ENCODE measurements at places on chromosomes 2 and 18.

DNA sequence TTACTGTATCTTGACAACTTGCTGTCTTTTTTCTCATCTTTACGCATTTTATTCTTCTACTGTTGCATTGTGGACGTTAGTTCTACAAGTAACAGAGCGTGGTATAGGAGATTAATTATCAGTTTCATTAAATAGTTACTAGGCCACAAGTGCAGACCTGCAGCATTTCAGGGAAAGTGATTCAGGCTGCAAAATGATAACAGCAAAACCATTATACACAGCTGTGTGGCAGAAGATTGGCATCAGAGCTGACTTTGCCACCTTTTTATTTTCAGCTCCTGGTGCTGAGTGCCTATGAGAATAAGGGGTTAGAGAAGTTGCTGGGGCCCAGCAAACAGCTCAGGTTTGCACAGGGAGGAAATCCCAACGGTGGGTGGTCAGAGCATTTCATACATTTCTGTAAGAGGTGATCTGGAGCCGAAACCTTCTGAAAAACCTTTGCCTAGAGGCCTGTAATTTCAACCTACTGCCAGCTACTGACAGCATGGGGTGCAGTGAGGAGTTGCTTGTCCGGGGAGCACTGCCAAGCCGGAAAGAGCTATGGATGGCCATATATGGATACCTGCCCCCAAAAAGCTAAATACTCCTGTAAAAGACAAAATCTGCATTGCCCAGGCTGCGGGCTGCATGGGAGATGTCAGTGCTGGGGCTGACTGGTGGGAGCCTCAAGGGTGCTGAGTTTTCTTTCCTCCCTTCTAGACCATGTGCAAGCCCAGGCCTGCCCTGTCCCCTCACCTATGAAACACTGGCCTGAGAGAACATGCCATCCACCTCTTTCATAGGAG is 2.7 kb upstream of the CCBE1 start:
- no peak for DNase-seq

GRCh38 chr2:11387843-11388242 is 43.4 kb upstream of the ROCK2 start:
- DNase-seq, result no peak

GRCh38 chr2:240974771-240975572 is 23.4 kb upstream of the SNED1 start:
- peak; percentile 47 for DNase-seq

DNA sequence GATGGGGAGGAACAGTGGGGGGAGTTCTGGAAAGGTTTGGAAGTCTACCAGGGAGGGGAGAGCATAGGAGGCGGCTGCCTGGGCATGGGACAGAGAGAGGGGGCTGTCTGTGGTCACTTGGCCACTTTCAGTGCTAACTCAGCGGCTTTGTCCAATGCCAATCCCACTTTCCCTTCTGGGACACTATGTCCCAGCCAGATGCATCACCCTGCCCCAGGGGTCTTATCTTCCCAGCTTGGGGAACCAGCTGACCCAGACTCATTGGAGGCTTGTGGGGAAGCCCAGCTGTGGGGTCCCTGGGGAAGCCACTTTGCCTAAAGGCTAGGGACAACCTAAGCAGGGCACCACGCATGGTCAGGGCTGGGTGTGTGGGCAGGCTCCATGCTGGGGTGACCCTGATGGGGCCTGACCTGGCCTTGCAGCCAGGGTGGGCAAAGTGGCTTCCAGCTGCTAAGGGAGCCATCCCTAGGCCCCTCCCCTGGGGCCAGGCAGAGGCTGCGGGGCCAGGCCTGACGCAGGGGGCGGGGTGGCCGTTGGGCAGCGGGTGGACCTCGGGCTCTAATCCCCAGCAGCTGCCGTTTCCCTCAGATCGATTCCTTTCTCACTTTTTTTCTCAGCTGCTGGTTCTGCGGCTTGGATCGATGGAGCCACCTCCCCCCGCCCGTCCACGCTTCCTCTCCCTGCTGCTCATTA is 1.6 kb upstream of the ASIC4 start:
- no peak for DNase-seq

GRCh38 chr2:238971318-238972145 is 123.6 kb downstream of the TWIST2 start:
- DNase-seq, result no peak

DNA sequence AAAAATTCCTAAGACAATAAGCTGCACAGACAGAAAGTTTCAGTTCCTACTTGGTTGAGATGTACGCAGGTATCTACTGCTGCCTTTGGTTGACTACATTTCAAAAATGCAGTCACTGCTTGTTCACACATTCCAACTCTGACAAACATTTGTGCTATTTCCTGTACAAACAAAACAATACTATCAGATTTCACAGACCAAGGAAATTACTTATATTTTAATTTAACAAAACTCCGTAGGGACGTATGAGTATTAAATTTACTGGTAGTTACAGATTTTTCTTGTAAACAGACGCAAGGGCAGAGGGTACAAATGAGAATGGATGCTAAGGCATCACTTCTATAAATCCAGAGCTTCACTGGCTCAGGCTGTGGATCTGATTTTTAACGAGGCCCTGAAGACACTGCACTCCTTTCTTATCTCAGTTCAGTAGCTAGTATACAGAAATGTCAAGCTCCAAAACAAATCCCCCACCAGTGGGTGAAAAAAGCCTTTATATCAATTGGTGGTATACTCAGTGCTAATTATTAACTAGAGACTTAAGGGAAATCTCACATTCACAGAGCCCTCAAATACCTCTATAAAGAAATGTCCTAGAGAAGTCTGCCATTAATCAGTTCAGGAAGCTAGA is 31.7 kb upstream of the TTC32 start:
- DNase-seq, result no peak

- no peak for DNase-seq
Measured at GRCh38 chr2:120262150-120262549, 9.5 kb downstream of the RALB start.

- DNase-seq, result no peak
Measured at GRCh38 chr2:129248198-129248597, 731.3 kb upstream of the RAB6C start.

DNA sequence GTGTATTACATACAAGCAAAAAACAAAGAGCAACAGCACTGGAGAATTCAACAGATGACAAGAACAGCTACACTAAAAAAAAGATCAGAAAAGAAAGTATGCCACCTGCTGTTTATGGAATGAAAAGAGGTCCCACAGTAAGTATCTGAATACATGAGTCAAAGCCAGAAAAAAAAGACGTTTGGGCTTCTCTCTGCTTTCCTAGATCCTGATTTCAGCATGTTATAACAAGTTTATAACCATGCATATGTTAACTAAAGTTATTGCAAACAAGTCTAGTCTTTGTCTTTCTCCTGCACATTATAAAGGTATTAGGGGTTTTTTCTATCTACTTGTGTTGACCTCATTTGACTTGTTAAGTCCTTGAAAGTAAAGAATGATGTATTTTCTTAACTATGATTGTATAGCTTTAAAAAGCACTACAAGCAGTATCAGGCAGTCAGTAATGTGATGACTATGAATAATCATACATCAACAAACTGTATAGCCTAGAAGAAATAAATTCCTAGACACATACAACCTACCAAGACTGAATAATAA is 108.5 kb upstream of the COL5A2 start:
- no peak for DNase-seq

- no peak for DNase-seq
Measured at GRCh38 chr2:236170590-236171165, 2.5 kb upstream of the GBX2 start.

- no peak for DNase-seq
Measured at GRCh38 chr2:17543848-17544247, 3.4 kb downstream of the VSNL1 start.

- no peak for DNase-seq
Measured at GRCh38 chr18:51897884-51898283, 442.1 kb upstream of the DCC start.

DNA sequence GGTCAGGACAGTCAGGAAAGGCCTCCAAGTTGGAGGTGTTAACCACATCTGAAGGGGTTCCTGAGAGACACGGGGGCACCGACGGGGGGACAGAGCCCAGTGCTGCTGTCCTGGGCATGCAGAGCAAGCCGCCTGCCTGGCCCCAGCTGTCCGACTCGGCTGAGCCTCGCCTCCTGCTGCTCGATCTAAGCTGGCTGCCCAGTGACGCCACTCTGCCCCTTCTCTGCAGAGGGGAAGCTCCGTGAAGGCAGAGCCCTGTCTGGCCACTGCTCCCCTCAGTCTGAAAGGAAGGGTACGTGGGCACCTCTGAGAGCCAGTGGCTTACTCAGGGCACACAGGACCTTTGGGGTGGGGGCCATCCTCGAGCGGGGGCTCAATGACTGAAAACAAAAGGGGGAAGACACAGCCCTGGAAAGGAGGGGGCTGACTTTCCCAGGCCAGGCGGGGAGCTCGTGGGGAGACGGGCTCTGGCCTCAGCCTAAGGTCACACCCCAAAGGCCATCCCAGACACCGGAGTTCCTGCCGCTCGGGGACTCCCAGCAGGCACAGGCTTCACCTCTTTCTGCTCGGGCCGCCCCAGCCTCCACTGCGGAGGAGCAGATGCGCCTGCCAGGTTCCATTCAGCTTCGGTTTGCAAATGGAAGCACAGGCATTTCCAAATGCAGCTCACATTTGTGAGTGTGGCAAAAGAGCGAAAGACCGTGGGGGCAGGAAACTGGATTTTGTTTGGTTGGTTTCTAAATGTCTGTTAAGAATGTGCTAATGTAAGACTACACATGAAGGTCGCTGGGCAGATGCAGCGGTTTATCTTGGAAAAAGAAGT is 136.9 kb downstream of the HDAC4 start:
- no peak for DNase-seq

DNA sequence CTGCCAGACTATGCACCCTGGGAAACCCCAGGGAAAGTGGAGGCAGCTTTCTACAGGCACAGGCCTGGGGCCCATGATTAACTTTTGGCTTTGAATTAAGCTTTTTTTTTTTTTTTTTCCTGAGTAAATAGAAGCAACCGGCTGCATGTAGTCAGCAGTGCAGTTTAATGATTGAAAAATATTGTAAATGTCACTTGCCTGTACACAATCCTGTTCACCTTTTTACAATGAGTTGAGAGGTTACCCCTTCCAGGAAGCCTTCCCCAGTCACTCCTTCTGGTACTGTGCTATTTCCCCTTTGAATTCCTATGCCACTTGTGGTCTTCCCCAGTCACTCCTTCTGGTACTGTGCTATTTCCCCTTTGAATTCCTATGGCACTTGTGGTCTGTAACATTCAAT is 475.6 kb downstream of the TDRD15 start:
- DNase-seq, result no peak

DNA sequence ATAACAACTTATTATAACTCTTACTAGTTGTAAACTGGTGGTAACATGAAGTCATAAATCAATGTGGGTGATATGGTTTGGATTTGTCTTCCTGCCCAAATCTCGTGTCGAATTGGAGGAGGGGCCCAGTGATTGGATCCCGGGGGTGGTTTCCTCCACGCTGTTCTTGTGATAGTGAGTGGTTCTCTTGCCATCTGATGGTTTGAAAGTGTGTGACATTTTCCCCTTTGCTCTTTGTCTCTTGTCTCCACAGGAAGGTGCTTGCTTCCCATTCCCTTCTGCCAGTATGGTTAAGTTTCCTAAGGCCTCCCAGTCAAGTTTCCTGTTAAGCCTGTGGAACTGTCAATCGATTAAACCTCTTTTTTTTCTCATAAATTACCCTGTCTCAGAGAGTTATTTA is 321.6 kb downstream of the DSEL start:
- no peak for DNase-seq

- DNase-seq, result peak; percentile 41
Measured at GRCh38 chr2:230202430-230203109, 17.2 kb downstream of the SP110 start.

- DNase-seq, result no peak
Measured at GRCh38 chr2:126864861-126865260, 33.8 kb upstream of the TEX51 start.

DNA sequence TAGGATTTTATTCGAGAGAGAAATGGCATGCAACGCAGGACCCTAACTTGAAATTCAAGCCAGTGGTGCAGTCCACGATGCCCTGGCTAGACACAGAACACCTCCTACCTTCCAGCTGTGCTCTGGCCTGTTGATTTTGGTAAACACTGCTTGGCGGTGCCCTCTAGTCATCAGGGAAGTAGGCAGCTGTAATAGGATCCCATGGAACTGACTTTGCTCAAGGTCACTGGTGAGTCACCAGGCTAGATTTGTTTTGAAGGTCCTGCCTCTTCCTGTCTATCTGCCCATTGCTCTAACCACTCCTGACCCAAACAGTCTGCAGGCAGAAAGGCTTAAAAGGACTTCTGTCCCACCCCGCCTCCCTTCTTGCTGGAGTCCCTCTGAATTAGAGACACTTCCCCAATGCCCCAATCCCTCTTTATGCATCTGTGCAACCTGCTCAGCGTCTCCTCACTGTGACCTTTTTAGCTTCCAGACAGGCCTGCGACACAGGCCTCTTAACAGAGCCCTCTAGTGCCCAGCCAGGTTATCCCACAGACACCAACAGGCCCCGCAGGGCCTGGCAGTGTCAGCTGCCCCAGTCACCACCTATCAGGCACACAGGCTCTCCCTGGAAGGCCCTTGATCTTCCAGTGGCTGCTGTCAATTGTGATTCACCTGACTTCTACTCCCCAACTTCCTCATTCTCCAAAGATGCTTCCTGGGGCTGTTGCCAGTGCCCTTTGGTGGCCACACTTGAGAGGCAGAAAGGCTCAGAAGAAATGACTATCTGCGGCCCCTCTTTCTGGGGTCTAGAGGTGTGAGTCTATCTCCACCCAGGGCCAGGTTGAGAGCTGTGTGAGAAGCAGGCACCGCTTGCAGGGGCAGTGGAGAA is 5.2 kb downstream of the TMEM127 start:
- DNase-seq, result peak; percentile 64

DNA sequence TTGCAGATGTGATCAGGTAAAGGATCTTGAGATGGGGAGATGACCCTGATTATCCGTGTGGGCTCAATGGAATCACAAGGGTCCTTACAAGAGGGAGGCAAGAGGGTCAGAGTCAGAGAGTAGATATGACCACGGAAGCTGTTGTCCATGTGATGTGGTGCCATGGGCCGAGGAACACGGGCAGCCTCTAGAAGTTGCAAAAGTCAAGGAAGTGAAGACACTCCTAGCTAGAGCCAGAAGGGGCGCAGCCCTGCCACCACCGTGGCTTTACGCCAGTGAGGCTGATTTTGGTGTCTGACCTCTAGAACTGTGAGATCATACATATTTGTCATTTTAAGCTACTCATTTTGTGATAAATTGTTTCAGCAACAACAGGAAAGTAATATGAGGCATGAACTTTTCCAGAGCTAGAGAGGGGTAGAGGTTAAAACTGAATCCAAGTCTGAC is 114.4 kb downstream of the CAPN13 start:
- no peak for DNase-seq

- DNase-seq, result no peak
Measured at GRCh38 chr2:133848111-133848649, 279.9 kb upstream of the NCKAP5 start.

- DNase-seq, result no peak
Measured at GRCh38 chr2:205965707-205966106, 120.3 kb downstream of the INO80D start.

Data from CD4-positive, alpha-beta T cell treated with Interleukin-15 for 1 hour (primary cell).